ENCODE measurements at places on chromosomes 4 and X.

DNA sequence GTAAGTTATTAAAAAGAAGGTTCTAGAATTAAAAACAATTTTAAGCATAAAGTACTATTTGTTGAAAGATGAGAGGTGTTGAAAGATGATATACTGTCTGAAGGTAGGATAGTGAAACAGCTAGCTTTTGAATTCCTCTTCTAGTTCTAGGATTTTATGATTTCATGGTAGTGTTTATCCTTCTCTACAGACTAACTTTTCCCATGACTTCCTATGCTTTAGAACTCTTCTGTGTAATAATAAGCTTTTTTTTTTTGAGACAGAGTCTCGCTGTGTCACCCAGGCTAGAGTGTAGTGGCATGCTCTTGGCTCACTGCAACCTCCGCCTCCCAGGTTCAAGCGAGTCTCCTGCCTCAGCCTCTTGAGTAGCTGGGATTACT lies 96.0 kb upstream of the NUDT6 start:
- DNase-seq: no peak

- DNase-seq: no peak
Observed at GRCh38 chrX:128165884-128166408, 113.7 kb upstream of the ACTRT1 start.

DNA sequence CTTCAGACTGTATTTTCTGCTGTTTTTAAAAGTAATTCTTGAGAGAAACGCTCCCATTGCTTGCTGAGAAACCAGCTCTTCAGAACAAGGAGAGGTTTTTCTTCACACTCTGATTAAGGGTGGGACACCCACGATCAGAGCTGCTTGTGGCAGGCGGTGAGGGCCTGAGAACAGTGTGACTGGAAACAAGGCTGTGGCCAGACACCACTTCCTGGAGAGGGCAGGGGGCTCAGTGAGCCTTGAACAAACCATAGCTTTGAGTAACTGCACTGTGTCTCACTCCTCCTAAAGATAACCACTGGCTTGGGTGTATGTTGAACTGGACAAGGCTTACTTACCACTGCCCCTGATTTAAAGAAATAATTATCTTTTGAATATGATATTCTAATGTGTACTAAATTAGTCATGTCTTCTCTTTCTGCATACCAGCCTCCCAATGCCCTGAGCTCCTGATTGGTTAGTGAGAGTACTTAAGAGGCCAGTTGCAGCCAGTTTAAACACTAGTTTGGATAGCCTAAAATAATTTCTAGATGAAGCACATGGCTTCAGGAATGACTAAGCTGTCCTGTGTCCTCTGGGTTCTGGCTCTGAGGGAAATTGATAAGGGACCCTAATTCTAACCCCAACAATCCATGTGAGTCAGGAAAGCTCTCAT lies 3.7 kb upstream of the GPR82 start:
- no peak for DNase-seq

DNA sequence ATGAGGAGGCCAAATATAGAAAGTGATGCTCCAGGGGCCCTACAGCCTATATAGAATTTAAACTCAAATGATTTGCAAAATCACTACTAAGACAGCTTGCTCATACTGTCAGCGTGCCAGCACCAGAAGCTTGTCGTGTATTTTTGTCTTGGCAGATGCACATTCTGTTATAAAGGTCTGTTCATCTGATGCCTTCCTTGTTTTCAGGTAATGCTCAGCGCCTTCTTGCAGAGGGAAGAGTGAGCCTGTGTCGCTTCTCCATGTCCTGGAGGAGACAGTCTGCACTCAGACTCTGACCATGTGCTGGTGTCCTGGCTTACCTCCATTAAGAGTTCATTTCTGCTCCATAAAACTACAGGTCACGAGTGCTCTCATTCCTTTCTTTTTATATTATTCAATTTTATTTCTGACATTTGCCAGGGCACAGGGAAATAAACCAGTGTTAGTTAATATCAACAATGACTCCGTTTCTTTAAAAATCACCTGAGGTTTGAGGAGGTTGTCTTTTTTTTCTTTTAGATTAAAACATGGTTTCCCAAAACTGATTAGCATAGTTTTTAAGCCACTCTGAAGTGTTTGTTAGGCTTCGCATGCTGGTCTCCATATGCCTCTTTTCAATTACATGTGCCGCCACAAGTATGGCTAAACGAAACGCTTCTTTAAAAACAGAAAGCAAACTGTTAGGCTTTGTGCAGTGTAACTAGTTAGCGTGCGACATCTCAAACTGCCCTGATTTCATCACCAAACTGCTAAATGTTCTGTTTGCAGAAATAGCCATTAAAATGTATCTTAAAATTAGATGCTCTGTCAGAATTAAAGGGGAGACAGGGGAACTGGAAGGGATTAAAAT lies 215.2 kb upstream of the GK2 start:
- peak; percentile 10 for DNase-seq

DNA sequence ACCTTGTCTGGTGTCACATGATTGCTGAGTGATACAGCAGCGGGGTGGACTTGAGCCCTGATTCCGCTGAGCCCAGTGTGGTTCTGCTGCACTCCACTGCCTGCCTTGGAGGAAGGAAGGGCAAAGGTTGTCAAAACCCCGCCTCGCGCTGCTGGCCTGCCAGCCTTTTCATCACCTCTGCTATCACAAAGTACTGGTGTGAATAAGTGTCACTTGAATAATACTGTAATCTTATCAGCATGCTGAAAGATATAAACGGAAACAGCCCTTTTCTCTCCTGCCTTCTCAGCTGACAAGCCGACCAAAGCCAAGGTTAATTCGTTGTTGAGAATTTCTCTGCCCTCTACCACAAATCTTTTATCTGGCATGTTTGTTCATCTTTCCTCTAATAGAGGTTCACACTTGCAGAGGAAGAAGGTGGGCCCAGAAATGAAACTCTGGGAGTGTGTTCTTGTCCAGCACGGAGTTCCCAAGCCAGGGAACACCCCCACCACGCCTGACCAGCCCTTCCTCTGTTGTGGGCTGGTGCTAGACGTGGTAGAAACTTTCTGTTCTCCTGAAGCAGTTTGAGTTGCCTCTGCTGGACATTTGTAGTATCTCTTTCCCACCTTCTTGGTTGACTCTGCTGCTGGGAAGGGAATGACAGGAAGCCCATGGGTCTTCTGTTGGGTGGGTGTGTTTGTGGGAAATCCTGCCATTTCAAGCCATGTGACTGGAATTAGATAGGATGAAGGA lies 21.5 kb downstream of the FHDC1 start:
- no peak for DNase-seq

GRCh38 chr4:84110040-84110439 lies 389.1 kb downstream of the NKX6-1 start:
- no peak for DNase-seq

DNA sequence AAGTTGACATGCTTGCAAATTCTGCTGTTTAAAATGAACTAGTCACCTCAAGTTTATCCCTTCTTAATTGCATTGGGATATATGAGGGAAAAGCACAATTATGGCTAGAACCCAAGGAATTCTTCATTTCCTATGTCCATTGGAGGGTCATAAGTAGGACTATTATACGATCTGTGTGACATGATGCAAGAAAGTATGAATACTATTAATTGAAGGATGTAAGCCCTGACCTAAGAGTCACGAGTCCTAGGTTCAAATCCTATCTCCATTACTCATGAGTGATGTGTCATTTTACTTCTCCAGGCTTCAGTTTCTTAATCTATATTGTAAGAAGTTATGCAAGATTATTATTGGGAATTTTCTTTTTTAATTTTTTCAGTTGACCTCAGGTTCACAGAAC lies 542.9 kb upstream of the GRIA3 start:
- DNase-seq: no peak

GRCh38 chrX:131783555-131784308 lies 239.4 kb upstream of the STK26 start:
- DNase-seq: peak; percentile 87

DNA sequence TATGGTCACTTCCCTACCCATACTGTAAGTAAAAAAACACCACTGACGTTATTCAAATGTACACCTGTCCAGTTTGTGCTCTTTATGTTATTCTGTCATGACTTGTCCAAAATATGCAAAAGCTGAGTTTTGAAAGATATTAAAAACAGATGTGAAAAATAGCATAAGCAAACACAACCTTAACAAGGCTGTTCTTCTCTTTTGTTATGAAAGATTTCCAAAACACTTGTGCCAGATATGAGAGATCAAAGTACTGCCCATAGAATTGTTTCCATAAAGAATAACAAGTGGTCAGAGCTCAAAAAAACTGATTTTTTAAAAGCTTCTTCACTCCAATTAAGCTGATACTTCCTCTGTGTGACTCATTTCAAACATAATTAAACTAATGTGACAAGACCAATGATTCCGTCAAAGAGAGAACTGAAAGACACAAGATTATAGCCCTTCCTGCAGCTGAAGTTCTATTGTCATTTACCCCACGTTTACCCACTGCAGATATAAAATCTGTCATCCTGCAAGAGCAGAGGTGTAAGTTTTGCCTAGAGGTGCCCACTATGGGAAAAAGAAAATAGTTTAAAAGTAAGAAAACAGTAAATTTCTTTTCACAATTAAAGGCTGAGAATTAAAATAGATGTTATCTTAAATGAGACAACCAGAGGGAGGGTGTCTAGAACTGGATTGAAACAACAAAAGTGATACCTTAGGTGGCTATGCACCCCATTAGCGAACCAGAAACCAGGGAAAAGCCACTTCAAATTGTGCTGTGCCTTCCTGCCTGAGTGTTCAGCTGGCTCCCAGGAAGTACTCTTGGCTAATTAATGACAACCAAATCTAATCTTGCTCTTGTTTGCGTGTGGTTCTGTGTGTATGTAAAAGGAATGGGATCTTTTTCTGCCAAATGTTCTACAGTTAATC lies 30.1 kb downstream of the RASSF6 start:
- no peak for DNase-seq

Measured in anterior cingulate cortex (tissue), 58 donors.